NCI-H1694 (cell line): ENCODE measurements at places on chromosomes 7 and 10.

DNA sequence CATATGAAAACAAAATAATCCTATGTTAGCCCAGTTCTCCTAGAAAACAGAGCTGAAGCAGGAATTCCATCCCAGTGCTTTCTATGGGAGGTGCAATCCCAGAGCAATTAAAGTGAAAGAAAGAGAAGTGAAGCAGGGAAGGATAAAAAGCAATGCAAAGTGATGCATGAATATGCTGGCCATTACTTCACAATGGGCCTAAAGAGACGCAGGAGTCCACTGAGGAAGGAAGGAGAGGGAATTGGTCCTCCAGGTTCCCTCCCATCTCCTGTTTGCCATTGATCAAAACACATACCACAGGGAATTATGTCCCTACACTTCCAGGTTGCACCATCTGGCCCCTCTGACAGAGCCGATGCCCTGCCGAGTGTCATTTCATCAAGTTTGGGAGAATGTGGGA, 392.2 kb upstream of the NFE2L3 start:
- no peak for DNase-seq

- DNase-seq: no peak
Observed at GRCh38 chr10:70405037-70405824, 1.3 kb downstream of the EIF4EBP2 start.

- no peak for DNase-seq
Observed at GRCh38 chr7:34207810-34208209, 302.5 kb downstream of the BMPER start.

- no peak for DNase-seq
Observed at GRCh38 chr7:30815388-30815854, 44.2 kb downstream of the MINDY4 start.

GRCh38 chr7:10156972-10157371, 816.7 kb upstream of the PHF14 start:
- DNase-seq: no peak

GRCh38 chr7:109582211-109582610, 1012.5 kb downstream of the DNAJB9 start:
- DNase-seq: peak; percentile 46

- DNase-seq: no peak
Observed at GRCh38 chr10:78188446-78188845, 154.8 kb downstream of the RPS24 start.

DNA sequence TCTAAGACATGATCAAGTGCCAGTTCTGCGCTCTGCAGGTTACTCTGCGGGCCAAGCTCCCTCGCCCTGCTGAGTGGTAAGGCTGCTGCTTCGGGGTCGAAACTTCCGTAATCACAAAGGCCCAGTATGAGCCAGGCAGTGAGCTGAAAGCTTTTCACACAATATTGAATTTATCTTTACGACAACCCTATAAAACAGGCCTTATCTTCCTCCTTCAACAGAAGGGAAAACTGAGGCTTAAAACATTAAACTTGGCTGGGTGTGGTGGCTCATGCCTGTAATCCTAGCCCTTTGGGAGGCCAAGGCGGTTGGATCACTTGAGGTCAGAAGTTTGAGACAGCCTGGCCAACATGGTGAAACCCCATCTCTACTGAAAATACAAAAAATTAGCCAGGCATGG, 83.3 kb downstream of the FAM107B start:
- DNase-seq: no peak

DNA sequence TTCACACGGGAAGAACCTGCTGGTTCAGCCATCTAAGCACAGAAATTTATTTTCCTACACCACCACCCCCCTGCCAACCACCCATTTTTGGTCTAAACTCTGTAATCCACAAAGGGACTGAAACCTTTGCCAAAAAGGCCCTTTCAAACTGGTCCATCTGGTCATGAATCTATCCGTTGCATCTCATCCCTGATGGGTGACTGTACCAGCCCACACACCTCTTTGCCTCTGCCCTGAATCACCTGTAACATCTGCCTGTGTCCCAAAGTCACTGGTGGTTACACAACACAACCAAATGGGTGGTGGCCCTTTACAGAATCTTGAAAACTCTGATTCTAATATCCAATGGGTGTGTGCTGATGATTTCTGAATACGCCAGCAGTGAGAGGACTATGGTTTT, 503.4 kb downstream of the PARD3 start:
- DNase-seq: no peak

GRCh38 chr7:63899691-63900393, 98.8 kb upstream of the ZNF722 start:
- no peak for DNase-seq
